Placental pericyte (primary cell): ENCODE measurements at places on chromosomes 13 and 19. TPM values are rescaled to one million over a fixed set of nuclear protein-coding genes. Genes with fewer than 3 reads are reported as not detected.

ZNF724 gene
- 0.22 and 14.2 TPM in 2 replicates for total RNA-seq

RASL11A gene
- 2.2 and 2.9 TPM in 2 replicates for total RNA-seq

SPRY2 gene
- total RNA-seq: 30.4 and 109 TPM in 2 replicates

OBI1 gene
- total RNA-seq: 7.7 and 17.5 TPM in 2 replicates

LRRC63 gene
- total RNA-seq: not detected in 2 replicates

WDR88 gene
- total RNA-seq: not detected in 2 replicates

SERP2 gene
- total RNA-seq: 1.5 and 3.4 TPM in 2 replicates
